ENCODE measurements at places on chromosomes 5 and 9. TPM values are rescaled to one million over a fixed set of nuclear protein-coding genes. Genes with fewer than 3 reads are reported as not detected.

DNA sequence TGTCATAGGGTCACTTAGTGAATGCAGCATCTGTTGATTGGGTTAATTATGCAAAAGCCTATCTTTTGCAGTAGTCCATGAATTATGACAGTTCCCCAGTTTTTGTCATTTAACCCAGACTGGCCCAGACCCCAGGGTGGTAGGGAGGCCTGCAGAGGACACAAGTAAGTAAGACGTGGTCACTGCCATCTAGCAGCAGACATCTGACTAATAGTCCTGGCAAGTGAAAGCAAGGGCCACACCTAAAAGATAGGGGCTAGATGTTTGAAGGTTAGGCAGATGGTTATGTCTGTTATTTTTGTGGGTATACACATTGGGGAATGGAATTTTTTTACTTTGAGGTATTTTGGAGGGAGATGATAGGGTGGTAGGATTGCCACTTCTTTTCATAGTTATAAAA is 48.0 kb downstream of the RAB14 start:
- H3K4me3 ChIP-seq: no peak overlapping the region
- H3K27ac ChIP-seq: no peak overlapping the region
- H3K4me1 ChIP-seq: peaks cover 13% of the 10 kb centered on the region
- H3K36me3 ChIP-seq: peaks cover 53% of the 10 kb centered on the region
- no peaks in the 10 kb centered on the region for H3K27me3 ChIP-seq
- no peak for DNase-seq

GRCh38 chr5:127042593-127042992 is 12.2 kb upstream of the MARCHF3 start:
- no peaks in the 10 kb centered on the region for H3K36me3 ChIP-seq
- H3K27ac ChIP-seq: no peak overlapping the region
- no peaks in the 10 kb centered on the region for H3K4me1 ChIP-seq

DNA sequence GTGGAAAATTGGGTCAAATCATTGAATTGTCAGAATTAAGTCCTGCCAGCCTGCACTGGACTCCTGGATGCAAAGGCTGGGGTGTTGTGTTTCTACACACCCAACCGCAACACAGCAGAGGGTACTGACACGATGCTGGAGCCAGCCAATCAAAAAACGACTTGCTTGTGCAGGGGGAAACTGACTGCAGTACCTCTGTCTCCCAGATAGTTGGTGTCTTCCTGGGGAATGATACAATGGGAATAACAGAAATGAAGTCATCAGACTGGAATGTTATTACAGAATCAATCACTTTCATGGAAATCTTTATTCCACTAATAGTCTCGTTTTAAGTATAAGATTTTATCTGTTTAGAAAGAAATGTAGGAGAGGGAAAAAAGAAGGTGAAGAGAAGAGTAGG is 330.3 kb downstream of the MLLT3 start:
- no peak overlapping the region for H3K4me3 ChIP-seq
- no peaks in the 10 kb centered on the region for H3K36me3 ChIP-seq
- H3K4me1 ChIP-seq: no peaks in the 10 kb centered on the region
- H3K27ac ChIP-seq: no peak overlapping the region
- DNase-seq: no peak

GRCh38 chr5:157820593-157821252 is 38.2 kb downstream of the CLINT1 start:
- H3K4me1 ChIP-seq: peaks cover 9% of the 10 kb centered on the region
- H3K4me3 ChIP-seq: no peak overlapping the region
- no peaks in the 10 kb centered on the region for H3K27me3 ChIP-seq
- H3K27ac ChIP-seq: no peak overlapping the region

GRCh38 chr5:173878224-173878967 is 9.8 kb upstream of the CPEB4 start:
- H3K27ac ChIP-seq: no peak overlapping the region
- no peaks in the 10 kb centered on the region for H3K27me3 ChIP-seq
- H3K4me3 ChIP-seq: no peak overlapping the region
- H3K36me3 ChIP-seq: no peaks in the 10 kb centered on the region

GRCh38 chr9:69168709-69169217 is 5.3 kb upstream of the TJP2 start:
- peak overlapping the region; percentile 47 for H3K4me3 ChIP-seq
- peak; percentile 42 for DNase-seq
- no peaks in the 10 kb centered on the region for H3K36me3 ChIP-seq
- H3K27ac ChIP-seq: peak overlapping the region; percentile 22
- peaks cover 10% of the 10 kb centered on the region for H3K27me3 ChIP-seq

DNA sequence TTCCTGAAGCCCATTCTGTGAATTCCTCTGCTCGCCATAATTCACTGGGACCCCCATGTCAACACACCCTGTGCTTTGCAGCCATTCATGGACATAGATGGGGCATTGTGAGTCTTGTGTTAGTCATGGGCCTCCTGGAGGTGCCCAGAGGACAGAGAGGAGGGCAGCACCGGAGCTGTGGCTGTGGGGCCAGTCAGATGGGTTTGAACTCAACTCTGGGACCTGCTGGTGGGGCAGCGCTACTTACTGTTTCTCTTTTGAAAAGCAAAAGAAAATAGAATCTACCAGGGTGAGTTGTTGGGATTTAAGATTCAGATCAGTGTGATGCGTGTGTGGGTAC is 11.3 kb upstream of the EXOC3 start:
- H3K27me3 ChIP-seq: no peaks in the 10 kb centered on the region
- H3K4me3 ChIP-seq: no peak overlapping the region
- no peaks in the 10 kb centered on the region for H3K4me1 ChIP-seq
- no peak overlapping the region for H3K27ac ChIP-seq
- H3K36me3 ChIP-seq: no peaks in the 10 kb centered on the region
- DNase-seq: no peak

The IGFBPL1 gene
- total RNA-seq: not detected

DNA sequence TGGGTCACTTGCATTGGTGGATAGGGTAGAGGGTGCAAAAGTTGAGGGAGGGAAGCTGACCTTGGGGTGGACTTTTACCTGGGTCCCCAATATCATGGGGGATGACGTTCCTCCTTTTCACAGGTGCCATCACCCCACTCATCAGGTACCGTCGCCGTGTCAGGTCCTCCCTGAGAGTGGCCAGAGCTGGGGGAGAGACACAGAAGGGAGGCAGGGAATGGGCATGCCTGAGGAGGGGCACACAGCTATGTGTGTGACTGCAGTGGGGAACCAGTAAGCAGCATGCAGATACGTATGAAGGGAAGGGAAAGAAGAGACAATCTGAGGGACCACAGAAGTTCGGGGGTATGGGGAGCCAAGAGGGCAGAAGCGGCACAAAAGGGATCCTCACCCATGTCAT is 6.5 kb downstream of the CREB3 start:
- H3K4me1 ChIP-seq: peaks cover 15% of the 10 kb centered on the region
- H3K4me3 ChIP-seq: no peak overlapping the region
- H3K27me3 ChIP-seq: no peaks in the 10 kb centered on the region
- no peak for DNase-seq

DNA sequence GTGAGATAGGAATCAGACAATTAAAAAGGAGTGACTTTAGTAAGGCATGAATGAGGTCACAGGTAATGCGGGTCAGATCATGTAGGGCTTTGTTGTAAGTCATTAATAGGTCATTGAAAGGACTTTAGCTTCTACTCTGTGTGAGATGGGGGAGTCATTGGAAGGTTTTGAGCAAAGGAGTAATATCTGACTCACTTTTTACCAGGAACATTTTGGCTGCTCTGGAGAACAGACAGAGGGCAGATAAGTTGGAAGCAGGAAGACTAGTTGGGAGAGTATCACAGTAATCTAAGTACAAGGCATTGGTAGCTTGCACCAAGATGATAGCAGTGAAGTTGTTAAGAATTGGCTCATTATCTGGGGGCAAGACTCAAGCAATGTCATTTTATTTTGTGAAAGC is 37.4 kb downstream of the KIF2A start:
- no peak overlapping the region for H3K27ac ChIP-seq
- DNase-seq: no peak
- H3K4me3 ChIP-seq: no peak overlapping the region
- H3K27me3 ChIP-seq: no peaks in the 10 kb centered on the region

GRCh38 chr9:92299116-92299515 is 5.6 kb upstream of the IARS1 start:
- H3K4me1 ChIP-seq: peaks cover 22% of the 10 kb centered on the region
- no peak for DNase-seq
- H3K27me3 ChIP-seq: no peaks in the 10 kb centered on the region
- H3K27ac ChIP-seq: no peak overlapping the region

- no peak for DNase-seq
- no peaks in the 10 kb centered on the region for H3K36me3 ChIP-seq
- H3K27me3 ChIP-seq: no peaks in the 10 kb centered on the region
- H3K4me3 ChIP-seq: no peak overlapping the region
Measured at GRCh38 chr5:176793736-176794135, 16.6 kb upstream of the UNC5A start.

- H3K4me1 ChIP-seq: peaks cover 23% of the 10 kb centered on the region
- H3K27ac ChIP-seq: no peak overlapping the region
- no peak for DNase-seq
- no peak overlapping the region for H3K4me3 ChIP-seq
- H3K36me3 ChIP-seq: no peaks in the 10 kb centered on the region
Measured at GRCh38 chr5:142779163-142779840, 9.1 kb downstream of the ARHGAP26 start.

DNA sequence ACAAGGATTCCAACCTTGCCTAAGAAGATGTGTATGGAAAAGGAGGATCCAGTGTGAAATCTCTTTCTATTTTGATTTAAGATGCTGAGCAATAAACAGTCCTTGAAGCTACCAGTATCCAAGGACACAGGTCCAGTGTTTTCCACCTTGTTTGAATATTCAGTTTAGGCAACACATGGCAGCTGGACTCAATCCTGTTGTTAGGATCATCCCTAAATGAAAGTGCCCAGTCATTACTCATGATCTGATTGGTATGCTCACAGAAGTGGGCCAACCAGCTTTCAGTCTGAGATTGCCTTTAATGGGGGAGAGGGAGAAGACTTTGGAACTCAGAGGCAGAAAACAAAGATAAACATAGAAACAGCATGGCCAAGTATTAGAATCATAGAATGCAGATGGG is 355.7 kb upstream of the ADAMTSL1 start:
- no peaks in the 10 kb centered on the region for H3K4me1 ChIP-seq
- no peak for DNase-seq
- no peaks in the 10 kb centered on the region for H3K27me3 ChIP-seq

Measured in CD4-positive, alpha-beta memory T cell (primary cell).